H7 (cell line): ENCODE measurements at places on chromosomes 2 and 18. TPM values are rescaled to one million over a fixed set of nuclear protein-coding genes. Genes with fewer than 3 reads are reported as not detected.

SNORC gene
- 1.6 and 5.2 TPM in 2 replicates for total RNA-seq

CDK15 gene
- total RNA-seq = not detected in 2 replicates

MAP4K3 gene
- 48.4 and 83.7 TPM in 2 replicates for total RNA-seq

MAIP1 gene
- total RNA-seq = 65.5 and 77.8 TPM in 2 replicates

IL1B gene
- total RNA-seq = not detected in 2 replicates

LCT gene
- total RNA-seq = 0.03 TPM in 1 of 2 replicates, not detected in the other

UGT1A5 gene
- total RNA-seq = not detected in 2 replicates

RAMP1 gene
- total RNA-seq = 0.17 and 0.78 TPM in 2 replicates

ANKRD29 gene
- total RNA-seq = 2.9 and 3.0 TPM in 2 replicates

CDH19 gene
- not detected in 2 replicates for total RNA-seq

SERPINB13 gene
- total RNA-seq = not detected in 2 replicates

DPYSL5 gene
- 3.8 and 4.4 TPM in 2 replicates for total RNA-seq

SLC4A5 gene
- total RNA-seq = 0.90 and 1.1 TPM in 2 replicates

HOXD4 gene
- total RNA-seq = not detected in 2 replicates

NYAP2 gene
- total RNA-seq = not detected in 2 replicates

G6PC2 gene
- not detected in 2 replicates for total RNA-seq

GALM gene
- 21.8 and 25.9 TPM in 2 replicates for total RNA-seq

ALKAL2 gene
- total RNA-seq = 1.1 and 2.6 TPM in 2 replicates

OSBPL6 gene
- 8.6 and 9.2 TPM in 2 replicates for total RNA-seq

PFN4 gene
- not detected in 2 replicates for total RNA-seq

GYPC gene
- 68.5 and 92.9 TPM in 2 replicates for total RNA-seq

SERPINB4 gene
- not detected in 2 replicates for total RNA-seq

LIMS4 gene
- total RNA-seq = 0.07 TPM in 1 of 2 replicates, not detected in the other

ANKRD62 gene
- not detected in 2 replicates for total RNA-seq

ANKRD53 gene
- not detected in 2 replicates for total RNA-seq
